Calu3 (cell line): ENCODE measurements at places on chromosomes 2 and 18. TPM values are rescaled to one million over a fixed set of nuclear protein-coding genes. Genes with fewer than 3 reads are reported as not detected.

DNA sequence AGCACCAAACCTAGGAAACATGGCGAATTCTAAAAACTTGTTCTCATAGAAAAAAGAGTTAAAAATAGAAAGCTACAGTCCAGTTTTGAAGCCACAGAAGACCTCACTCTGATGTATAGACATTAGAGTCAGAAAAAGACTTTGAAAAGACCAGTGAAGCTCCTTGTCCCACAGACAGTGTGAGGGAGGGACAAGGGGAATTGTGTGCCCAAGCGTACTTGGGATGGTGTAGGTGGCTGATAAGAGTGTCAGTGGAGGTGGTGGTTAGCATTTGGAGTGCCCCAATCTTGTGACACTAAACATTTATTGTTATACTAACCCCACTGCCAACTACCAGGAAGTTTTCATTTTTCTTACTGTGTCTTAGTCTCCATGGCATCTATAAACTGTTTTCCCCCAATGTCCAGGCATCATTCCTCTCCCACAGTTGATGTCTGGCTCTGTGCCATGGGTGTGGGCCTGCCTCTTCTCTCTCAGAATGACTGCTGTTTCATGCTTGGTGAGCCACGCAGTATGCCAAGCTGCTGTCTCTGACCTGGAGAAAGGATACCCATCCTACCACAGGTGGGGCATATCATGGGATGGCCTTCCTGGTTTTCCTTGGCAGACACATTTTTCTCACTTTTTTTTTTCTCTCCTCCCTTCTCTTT is 161.4 kb downstream of the RPIA start:
- peak; percentile 33 for DNase-seq

DNA sequence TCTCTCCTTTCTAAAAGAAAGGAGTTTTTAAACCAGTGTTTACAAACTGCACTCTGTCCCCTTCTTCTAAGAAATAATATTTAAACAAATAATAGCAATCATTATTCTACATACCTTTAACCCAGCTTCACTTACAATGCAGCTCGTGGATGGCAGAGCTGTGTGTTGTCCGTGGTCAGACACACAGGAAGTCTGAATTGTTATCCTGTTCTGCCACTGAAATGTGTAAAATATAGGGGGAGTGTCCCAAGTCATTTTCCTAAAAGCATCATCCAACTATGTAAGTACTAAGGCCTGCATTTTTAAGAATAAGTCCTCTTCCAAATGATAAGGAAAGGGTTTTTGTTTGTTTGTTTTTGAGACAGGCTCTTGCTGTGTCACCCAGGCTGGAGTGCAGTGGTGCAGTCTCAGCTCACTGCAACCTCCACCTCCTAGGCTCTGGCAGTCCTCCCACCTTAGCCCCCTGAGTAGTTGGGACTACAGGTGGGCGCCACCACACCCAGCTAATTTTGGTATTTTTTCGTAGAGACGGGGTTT is 2.7 kb upstream of the PPP4R1 start:
- no peak for DNase-seq

DNA sequence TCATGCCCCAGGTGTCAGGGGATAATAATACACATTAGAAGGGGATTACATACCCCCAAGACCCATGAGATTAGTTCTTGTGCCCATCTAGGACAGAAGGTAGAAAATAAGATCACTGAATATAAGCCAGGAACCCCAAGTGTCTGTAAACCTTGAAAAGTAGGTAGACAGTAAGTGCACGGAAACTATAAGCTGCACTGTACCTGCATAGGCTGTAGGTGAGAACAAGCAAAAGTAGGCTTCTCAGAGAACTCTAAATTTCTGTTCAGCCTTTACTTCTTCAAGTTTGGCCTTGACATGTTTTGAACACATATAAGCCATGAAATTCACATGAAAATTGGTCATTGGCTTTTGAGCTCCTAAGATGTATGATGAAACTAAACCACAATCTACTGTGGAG is 113.0 kb upstream of the FSIP2 start:
- no peak for DNase-seq

DNA sequence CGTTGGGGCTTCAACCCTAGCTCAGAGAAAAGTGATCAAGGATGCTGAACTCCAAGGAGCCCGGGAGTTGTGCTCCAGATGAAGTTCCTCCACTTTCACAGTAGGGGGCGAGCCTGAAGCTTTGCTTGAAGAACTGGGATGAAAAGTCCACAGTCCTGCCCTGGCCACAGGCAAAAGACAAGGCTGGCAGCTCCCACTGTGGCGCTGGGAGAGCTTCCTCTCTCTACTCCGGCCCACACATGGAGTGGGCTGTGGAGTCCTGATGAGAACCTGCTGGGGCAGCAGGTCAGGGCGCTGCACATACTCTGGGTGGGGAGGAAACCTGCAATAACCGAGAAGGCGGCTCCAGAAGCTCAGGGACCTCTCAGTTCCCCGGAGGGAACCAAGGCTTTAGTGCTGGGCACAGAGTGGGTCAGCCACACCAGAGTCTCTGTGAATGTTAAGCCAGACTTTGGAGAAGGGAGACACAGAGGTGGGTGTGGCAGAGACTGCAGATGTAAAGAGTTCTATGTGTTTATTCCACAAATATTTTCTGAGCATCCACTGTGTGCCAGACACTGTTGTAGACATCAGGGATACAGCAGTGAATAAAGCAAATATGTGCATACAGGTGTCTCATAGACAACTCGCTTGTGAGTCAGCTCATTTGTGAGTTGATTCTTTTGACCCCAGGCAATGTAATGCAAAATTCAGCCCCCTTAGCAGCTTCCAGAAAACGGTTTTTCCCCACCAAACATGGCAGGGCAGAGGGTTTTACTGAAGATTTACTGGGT is 48.0 kb upstream of the MRPL33 start:
- peak; percentile 72 for DNase-seq

DNA sequence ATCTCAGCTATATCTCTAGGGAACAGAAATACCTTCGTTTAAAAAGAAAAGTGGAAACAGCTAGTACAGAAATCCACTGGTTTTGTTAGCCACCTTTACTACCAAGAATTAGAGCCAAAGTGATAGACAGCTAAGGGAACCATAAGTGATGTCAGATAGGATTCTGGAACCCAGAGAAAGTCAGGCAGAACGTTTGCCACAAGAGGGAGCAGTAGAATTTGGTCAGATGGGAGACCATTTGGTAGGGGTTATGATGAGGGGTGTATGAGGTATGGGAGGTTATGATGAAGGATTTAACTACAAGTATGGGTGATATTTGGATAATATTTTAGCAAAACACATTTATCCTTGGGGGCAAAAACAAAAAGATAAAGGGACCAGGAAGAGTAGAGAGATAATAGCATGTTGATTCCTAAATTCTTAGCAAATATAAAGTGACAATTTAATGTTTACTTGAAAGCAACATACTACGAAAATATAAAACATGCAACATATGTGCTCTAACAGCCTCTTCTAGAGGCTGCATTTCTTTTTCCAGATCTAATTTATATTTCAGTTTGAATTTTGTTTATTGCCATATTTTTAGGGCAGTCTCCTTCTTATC is 3.3 kb downstream of the SLC8A1 start:
- DNase-seq: no peak

GRCh38 chr2:201116115-201116958 is at the start of gene CFLAR:
Gene CFLAR, plus strand, starts transcription at chr2:201116164. Its CDS starts 13,702 bp downstream, at chr2:201129866.
- peak; percentile 82 for DNase-seq

GRCh38 chr18:41504316-41504715 is 450.7 kb upstream of the PIK3C3 start:
- DNase-seq: no peak

DNA sequence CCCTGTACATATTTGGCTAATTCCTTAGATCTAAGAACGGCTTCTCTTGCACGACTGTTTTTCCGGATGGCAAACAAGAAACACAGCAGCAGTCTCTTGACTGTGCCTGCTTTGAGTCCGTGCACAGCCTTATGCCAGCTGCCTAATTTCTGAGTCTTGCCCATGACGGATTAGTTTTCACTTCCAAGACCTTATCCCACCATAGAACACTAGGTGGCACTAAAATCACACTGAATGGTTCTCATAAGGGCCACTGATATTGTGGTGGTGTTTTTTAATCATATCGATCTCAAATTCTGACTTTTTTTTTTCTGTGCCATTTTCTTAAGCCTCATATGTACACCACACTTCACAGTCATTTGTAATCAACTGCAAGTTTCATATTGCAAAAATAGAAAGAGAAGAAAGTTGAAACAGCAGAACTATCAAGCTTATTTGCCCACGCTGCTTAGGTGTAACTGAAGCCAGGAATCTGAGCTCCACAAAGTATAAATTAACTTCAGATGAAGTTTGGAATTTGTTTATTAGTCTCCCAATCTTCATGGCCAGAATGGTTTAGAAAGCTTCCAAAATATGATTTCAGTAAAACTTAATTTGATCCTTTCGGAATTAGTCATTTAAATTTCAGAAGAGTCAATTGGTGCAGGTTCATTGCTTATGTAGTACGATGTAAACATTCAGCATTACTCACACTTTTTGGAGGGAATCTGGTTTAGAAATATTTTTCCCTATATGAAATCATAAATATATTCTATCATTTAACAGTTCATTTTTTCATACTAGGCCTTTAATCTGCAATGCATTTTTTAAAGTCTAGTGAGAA is 45.5 kb upstream of the SCN7A start:
- peak; percentile 61 for DNase-seq

GRCh38 chr2:33552758-33553461 is 46.2 kb downstream of the FAM98A start:
- DNase-seq: no peak

DNA sequence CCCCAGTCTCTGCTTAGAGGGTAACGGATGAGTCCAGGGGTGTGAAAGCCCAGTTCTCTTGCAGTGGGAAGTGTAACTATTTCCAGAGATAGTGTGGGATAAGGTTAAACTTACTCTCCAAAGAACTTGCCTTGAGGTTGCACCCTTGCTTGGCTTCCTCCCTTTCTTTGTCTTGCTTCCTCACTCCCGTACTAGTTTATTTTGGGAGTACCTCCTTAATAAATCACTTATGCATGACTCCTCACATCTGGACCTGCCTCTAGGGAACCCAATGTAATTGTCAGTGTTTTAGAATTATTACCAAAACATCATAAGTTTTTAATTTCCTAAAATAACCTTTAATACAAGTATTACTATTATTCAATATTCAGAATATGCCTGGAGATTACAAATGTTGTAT is 35.2 kb downstream of the CPO start:
- no peak for DNase-seq

DNA sequence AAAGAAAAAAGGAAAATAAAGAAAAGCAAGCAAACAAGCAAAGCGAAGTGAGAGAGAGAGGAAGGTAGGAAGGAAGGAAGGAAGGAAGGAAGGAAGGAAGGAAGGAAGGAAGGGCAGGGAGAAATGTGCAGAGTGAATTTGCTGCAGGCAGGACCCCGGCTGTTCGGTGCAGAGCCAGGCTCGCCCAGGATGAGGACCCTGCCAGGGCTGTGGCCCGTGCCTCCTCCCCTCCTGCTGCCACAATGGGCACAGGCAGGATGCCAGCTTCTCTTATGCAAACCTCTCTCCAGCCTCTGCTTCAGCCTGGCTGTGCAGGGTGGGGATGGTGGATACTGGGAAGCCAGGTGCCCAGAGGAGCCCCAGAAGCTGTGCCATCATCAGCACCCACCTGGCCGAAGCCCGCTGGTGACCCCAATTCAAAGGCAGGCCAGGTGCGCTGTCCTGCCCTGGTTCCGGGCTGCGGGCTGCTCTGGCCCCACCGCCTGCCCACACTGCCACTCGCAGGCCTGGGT is 3.2 kb downstream of the GPR17 start:
- DNase-seq: no peak

DNA sequence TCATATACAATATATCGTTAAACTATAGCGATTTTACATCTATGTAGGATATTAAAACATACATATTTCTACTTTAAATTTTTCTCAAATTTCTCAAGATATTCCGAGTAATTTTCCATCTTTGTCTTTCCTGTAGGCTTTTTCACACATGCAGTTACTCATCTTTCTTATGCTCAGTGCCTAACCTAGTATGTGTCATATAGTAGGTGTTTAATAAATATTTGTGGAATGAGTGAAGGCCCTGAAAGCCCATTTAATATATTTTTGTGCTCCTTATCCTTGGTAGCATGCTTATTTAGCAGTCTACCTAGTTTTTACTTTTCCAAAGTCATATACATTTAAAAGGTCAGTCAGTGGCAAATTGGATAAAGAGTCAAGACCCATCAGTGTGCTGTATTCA is 67.3 kb downstream of the ITGB6 start:
- no peak for DNase-seq

GRCh38 chr18:27311114-27311513 is 126.0 kb upstream of the CHST9 start:
- DNase-seq: no peak

- DNase-seq: no peak
These were observed 6.5 kb downstream of the ACKR3 start for GRCh38 chr2:236576087-236576486.

DNA sequence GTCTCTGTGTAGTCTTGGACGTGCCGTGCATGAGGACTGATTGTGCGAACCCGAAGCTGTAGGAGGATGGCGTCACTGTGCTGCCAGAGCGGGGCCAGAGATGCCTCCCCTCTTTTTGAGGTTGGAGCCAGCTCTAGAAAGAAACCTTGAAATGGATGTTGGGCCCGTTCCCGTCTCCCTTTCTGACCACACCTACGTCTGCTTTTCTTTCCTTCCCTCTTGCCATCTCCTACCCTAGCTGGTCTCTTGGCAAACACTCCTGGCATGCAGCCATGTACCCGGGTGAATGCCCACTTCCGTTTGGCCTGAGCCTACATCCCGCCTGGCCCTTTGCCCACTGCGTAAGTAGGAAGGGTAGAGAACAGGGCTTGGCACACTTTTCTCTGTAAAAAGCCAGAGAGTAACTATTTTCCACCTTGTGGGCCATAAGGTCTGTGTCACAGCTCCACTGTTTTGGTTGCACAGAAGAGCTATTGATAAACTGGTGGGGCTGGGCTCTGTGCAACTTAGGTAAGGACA is 37.4 kb downstream of the SH3BP4 start:
- peak; percentile 97 for DNase-seq

DNA sequence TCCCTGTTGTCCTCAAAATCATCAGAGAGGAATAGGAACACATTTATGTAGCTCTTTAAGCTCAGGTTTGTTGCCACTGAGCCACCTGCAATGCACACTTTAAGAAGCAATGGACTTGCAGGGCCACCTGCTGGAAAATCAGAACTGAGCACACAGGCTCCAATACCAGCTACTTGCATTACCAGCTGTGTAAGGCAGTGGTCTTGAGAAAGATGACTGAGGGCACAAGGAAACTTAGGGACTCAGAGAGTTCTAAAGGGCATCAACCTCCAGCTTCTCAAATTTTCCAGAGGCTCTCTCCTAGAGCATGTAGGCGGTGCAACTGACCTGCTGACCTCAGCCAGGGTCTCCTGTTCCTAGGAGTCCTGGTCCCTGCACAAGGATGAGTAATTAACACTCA is 2.5 kb upstream of the CNDP2 start:
- DNase-seq: peak; percentile 61

GRCh38 chr2:26874514-26874913 is 26.6 kb downstream of the DPYSL5 start:
- DNase-seq: no peak

The NT5C1B gene
- not detected in 2 replicates for total RNA-seq

The EGR4 gene
- total RNA-seq: 0.68 and 0.81 TPM in 2 replicates

The MYL12B gene
- total RNA-seq: 523 and 564 TPM in 2 replicates

The ZNF804A gene
- total RNA-seq: 0.09 TPM in 1 of 2 replicates, not detected in the other

The CXCR1 gene
- total RNA-seq: not detected in 2 replicates

The TRIM43 gene
- not detected in 2 replicates for total RNA-seq

The RUFY4 gene
- total RNA-seq: 0.21 and 2.6 TPM in 2 replicates

The MYO7B gene
- 0.05 and 0.39 TPM in 2 replicates for total RNA-seq

The NT5DC4 gene
- 10.1 and 13.6 TPM in 2 replicates for total RNA-seq
